ENCODE measurements at places on chromosomes 7 and 10.
A peak's percentile ranks its signal among the peaks of the same experiment; 100 is the strongest.

GRCh38 chr10:128803790-128804189 lies 663.3 kb upstream of the MGMT start:
- DNase-seq, result no peak

DNA sequence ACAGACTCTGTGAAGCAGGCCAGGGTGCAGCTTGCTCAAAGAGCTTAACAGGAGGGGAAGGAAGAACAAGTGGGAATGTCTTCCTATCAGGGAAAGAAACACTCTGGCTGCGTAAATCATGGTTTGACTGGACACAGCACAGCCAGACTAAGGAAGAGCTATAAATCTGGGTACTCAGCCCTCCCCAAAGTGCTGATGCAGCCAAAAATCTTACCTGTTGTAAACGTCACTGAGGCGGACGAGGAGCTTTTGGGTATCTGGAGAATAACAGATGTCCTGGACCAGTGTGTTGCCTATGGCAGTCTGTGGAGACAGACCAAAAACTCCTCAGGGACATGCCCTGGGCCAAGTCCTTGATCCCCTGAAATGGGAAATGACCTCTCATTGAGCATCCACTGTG lies 43.1 kb upstream of the HNRNPH3 start:
- DNase-seq, result no peak

- no peak for DNase-seq
Measured at GRCh38 chr10:65123120-65123519, 1601.9 kb downstream of the REEP3 start.

- no peak for DNase-seq
Measured at GRCh38 chr7:83934118-83934734, 260.4 kb downstream of the SEMA3A start.

GRCh38 chr10:69180525-69181204 lies 631 bp downstream of the SUPV3L1 start:
- no peak for DNase-seq

DNA sequence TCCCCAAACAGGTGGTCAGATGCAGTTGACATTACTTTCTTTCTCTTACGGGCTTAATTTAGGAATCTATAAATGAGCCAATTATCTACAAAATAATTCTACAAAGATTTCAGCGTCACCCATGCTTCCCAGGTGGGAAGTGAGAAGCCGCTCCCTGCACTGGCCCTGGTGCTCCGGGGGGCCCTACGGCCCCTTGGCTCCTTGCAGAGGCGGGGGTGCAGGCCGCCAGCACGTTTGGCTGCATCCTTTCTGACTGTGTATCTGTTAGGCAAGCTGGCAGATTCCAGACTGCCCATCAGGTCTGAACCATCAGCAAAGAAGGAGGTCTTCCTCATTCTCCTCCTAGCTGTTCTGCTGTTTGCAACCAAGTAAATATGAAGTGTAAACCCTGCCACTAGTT lies 16.3 kb downstream of the VWC2 start:
- DNase-seq, result no peak

GRCh38 chr10:15182540-15183207 lies 14.2 kb upstream of the NMT2 start:
- DNase-seq, result peak; percentile 98

DNA sequence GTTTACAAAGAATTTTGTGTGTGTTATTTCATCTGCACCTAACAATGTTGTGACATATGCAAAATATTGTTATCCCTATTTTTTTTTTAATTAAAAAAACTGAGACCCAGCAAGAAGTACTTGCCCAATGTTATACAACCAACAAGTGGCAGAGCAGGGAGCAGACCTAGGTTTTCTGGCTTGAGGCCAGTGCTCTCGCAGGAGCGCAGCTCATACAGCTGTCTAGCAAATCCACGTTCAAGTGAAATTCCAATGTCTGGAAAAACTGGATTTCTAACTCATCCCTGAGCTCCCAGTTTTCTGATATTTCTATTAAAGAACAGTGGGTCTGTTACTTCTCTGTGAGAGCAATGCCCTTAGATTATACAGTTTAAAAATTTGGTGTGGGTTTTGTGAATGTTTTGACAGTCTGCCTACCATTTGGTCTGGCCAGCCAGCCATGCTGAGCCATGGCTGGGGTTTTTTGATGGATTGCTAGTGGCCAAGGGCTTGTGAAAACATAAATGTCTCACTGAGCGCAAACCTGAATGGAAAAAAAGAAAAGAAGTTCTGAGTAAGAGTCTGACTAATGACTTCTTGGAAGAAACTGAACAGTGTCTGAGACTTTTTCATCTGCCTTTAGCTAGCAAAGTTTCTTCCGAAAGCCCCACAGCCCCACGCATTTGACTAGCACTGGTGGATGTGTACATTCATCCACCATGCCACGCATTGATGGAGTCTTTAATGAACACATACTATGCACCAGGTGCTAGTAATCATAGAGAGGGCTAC lies 15.4 kb upstream of the PRF1 start:
- no peak for DNase-seq

DNA sequence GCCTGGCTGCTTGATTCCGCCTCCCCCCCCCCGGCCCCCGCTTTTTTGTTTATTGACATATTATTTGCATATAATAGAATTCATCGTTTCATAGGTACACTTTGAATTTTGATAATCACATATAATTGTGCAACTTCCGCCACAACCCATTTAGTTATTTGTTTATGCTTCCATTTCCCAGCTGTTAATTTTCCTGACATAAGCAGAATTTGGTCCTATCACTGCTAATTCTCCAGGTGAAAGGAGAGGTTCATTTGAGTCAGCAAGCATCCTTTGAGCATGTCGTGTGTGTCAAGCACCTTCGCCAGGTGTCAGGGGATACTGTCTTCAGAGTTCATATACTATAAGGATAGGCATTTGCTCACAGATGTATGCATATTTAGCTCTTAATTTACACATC lies 102.2 kb downstream of the CELF2 start:
- no peak for DNase-seq

DNA sequence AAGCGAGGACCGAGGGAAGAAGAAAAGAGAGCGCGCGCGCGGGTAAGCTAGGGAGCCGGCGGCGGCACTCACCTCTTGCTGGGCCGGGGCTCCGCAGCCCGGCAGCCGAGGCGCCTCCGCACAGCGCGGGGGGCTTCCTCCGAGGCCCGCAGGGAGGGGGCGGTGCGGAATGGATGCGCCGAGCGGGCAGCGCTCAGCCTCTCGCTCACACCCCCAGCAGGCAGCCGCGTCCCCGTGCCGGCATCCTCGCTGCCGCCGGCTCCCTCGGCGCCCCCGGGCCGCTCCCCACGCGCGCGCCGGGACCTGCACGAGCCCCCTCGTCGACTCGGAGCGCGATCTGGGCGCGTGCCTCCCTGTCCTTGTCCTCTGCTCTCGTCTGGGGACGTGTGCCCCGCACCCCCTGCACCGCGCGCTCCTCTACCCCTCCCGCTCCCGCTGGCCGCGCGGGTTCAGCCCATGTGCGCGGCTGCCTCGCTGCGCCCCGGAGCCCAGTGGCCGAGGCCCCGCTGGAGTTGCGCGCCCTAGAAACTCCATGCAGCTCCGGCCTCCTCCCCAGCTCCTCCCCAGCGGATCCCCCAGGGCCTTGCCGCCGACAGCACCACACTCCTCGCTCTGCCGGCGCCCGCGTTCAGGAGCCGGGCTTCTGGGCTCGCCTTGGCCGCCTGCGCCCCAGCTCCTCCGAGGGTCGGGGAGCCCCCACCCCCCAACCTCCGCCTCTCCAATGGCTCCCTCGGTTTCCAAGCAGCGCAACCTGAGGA lies 75.3 kb downstream of the CALN1 start:
- DNase-seq, result peak; percentile 57

- no peak for DNase-seq
Measured at GRCh38 chr7:88401009-88401623, 94.4 kb upstream of the STEAP4 start.

GRCh38 chr7:85023916-85024315 lies 162.9 kb downstream of the SEMA3D start:
- DNase-seq, result no peak

DNA sequence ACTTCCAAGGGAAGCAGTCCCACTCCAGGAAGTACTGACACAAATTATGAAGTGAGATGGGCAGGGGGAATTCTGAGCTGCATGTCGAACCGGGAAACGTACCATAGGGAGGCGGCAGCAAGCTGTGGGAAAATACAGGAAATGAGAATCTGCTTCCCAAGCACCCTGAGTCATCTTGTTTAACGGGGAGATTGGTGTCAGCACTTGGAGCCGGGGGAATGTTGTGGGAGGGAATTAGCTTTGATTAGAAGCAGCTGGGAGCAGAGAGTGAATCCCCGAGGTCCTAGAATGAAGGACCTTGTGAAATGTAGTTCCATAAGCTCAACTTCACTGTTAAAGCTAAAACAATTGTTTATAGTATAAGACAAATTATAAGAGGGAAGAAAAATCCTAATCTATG lies 141.4 kb upstream of the PRKCQ start:
- no peak for DNase-seq

DNA sequence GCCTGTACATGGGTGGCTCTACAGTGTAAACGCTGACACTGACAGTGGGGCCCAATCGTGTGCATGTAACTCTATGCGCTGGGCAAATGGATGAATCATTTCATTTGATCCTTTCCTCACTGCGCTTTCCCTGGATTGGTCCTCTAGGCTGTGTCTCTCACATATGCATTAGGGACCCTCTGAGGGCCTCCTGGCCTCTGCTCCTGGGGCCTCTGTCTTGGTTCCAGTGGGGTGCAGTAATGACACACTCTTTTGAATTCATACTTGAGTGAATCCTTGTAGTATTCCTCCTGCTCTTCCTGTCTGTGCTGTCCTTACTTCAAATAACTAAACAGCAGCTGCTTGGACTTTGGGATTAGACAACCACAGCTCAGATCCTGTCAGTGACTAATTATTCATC lies 176.5 kb upstream of the ADO start:
- no peak for DNase-seq

GRCh38 chr10:99555825-99556523 lies 23.2 kb downstream of the NKX2-3 start:
- DNase-seq, result no peak

DNA sequence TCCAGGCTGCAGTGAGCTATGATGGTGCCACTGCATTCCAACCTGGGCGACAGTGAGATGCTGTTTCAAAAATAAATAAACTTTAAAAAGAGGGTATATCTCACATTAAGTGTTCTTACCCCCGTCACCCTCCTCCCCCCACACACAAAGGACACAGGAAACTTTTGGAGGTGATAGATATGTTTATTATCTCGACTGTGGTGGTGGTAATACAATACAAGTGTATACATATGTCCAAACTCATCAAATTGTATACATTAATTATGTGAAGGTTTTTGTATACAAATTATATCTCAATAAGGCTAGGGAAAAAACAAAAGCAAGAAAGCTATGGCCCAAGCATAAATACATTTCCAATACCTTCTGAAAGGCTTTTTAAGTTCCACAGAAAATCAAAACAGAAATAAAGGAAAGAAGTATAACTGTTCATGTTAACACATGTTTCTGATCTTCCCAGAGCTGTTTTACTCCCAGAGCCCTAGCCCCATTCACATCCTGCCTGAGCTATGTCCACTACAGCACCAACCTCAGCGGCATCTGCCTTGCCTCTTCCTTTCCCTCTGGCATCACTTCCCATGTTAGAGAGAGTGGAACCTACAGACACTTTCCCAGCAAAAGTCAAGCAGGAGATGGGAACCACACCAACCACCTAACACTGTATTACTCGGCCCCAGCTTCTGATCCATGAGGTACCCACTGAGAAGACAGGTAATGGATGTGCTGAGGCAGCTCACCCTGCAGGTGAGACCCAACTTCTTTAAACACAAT lies 48.1 kb downstream of the SGMS1 start:
- no peak for DNase-seq

DNA sequence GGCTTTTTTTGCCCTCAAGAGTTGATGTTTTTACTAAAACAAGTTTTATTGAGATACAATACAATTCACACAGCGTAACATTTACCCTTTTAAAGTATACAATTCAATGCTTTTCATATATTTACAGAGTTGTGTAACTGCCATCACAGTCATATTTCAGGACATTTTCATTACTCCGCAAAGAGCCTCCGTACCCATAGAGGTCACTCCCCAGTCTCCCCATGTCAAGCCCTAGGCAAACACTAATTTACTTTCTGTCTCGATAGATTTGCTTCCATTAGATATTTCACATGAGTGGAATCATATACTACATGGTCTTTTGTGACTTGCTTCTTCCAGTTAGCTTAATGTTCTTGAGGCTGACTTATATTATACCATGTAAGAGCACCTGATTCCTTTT lies 183.8 kb downstream of the PRKCQ start:
- no peak for DNase-seq

GRCh38 chr10:118012952-118013525 lies 33.7 kb downstream of the RAB11FIP2 start:
- DNase-seq, result no peak

DNA sequence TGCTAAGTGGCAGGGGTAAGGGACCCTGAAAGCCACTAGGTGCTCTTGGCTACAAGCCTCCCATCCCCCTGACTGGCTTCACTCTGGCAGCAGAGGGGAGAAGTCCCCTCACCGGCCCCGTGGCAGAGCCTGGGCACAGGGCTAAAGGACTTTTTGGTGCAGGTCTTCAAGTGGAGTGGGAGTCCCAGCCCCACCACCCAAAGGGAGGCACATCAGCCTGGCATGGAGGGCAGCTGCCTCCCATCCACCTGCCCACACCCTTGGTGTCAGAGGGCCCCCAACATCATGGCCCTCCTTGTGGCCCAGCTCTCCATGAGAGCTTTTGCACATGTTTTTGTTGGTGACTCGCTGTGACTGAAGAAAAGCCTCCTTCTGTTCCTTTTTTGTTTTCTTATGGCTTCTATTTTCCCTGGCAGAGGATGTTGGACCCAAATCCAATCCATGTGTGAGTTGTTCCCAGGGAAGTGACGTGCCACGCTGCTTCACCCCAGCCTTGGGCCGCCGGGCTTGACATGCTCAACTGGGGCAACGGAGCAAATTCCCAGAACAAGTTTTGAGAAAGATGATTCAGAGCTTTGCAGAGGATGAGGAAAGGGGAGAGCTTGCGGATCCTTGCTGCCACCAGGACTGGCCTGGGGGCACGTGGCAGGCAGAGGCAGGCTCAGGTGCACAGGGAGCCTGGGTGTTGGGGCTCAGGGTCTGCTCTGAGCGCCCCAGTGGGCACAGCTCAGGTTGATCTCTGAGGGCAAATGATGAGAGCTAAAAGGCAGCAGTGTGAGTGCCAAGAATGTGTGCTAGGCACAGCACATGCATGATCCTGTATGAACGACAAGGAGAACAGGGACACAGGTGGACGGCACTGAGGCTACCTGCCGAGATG lies 1.9 kb upstream of the AEBP1 start:
- no peak for DNase-seq

DNA sequence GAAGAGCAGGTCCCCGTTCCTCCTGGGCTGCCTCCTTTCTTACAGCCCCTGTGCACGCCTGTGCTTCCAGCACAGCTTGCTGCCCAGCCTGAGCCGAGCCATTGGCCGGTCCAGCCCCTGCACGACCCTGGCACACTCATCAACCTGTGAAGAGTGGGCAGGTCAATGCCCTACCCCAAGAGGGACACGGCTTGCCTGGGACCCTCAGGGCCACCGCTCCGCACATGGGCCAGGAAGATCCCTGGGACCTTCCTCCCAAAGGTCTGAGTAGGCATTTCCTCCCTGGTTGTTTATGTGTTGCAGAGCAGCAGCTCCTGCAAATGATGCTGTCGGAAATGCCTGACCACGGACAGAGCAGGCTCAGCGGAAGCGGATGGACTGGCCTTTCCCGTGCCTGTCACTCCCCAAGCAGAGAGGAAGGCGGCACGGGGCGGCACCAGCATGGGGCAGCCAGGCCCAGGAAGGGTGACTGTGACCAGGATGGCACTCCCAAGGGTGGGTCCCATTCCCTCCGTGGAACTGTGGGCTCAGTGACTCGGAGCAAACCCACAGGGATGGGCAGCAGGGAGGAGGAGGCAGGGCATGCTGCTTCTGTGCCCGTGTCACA lies 252.5 kb downstream of the TNS3 start:
- DNase-seq, result no peak

Measured in brain (organoid and tissue), 16 donors.